Activated CD4-positive, CD25-positive, alpha-beta regulatory T cell (primary cell): ENCODE measurements at places on chromosomes 13 and 19.

GRCh38 chr19:30481823-30482222 is 109.6 kb downstream of the ZNF536 start:
- no peak for DNase-seq

DNA sequence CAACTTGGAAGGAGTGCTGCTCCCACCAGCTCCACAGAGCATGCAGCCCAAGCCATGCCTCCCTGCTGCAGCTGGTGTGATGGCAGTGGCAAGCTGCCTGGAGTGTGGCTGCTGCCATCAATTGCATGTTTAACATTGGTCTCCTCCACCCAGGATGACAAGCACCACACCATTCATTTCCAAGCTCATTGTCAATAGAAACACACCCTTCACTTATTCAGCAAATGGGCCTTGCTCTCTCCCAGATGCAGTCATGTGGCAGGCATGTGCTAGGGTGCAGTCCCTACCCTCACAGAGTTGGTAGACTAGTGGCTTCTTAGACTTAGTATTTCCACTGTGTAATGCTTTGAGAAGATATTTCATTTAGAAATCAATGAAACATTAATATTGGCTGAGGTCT is 70.8 kb upstream of the FGF14 start:
- no peak for DNase-seq

DNA sequence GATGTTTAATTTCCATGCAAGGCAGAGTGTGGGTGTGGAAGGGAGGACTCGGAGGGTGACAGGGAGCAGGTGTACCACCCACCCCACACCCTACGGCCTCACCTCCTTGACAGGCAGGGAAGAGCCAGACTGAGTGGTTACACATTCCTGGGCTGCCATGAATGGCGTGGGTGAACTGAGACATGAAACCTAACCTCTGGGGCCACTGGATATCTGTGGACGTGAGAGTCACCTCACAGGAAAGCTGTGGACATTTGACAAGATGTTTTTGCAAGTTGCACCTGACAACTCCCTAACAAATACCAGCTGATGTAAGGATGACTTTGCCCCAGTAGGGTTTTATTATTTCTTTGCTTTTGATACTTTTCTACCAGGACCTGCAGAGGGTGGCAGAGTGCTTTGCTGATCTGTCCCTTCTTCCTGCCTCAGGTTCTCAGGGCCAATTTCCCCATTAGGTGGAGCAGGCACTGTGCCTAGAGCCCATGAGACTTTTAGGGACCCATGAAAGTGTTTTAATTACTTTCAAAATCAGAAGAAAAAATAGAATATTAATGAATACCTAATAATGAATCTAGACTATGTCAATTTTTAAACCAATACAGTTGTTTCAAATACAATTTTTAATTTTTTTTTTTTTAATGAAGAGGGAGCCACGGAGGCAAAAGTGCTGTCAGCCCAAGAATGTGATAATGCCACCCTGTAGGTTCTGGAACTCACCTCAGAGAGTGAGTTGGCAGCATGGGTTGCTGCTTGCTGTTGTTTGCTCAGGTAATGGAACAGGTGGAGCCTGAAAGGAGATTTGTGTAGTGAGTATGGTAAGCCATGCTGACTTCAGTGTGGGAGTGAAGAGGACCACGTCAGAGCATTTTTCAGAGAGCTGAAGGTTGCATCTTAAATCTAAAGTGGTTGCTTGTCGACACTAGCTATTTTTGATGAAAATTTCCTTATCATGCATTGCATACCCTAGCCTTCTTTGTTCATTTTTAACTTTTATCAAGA is 58.0 kb upstream of the CYSLTR2 start:
- DNase-seq = peak; percentile 5

DNA sequence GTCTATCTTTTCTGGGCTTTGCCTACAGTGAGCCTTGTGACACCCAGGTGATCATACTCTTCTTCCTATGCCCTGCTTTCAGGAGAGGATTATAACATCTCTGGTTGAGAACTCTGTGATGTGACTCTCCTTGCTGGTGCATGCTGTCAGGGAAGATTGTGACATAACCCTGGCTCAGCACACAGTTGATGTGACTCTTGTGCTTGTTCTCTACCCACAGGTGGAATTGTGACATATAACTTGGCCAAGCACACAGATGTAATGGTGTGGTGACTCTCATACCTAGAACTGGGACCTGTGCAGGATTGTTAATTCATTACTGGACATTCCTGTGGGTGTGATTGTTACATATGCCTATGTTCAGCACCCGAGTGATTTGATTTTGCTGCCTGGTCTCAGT is 21.7 kb upstream of the ZNF254 start:
- no peak for DNase-seq

DNA sequence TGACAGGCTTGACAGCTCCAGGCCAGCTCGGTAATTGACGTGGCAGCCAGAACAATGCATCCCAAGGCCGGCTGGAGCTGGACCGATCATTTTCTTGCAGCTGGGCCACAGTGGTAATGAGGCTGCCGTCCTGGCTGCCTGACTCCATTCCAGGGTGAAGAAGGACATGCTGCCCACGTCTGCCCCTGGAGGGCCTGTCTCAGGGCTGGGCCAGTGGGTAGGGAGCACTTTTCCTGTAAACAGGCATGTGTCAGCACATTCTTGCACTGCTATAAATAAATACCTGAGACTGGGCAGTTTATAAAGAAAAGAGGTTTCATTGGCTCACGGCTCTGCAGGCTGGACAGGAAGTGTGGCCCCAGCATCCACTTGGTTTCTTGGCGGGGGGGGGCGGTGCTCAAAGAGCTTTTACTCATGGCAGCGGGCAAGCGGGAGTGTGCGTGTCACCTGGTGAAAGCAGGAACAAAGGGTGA is 38.1 kb upstream of the KCTD15 start:
- DNase-seq = no peak

GRCh38 chr19:48443256-48443655 is 2.5 kb upstream of the GRWD1 start:
- no peak for DNase-seq

GRCh38 chr19:55535173-55535964 is 1.6 kb downstream of the SBK2 start:
- no peak for DNase-seq

- DNase-seq = no peak
Observed at GRCh38 chr19:18157465-18158063, 4.6 kb downstream of the PIK3R2 start.

DNA sequence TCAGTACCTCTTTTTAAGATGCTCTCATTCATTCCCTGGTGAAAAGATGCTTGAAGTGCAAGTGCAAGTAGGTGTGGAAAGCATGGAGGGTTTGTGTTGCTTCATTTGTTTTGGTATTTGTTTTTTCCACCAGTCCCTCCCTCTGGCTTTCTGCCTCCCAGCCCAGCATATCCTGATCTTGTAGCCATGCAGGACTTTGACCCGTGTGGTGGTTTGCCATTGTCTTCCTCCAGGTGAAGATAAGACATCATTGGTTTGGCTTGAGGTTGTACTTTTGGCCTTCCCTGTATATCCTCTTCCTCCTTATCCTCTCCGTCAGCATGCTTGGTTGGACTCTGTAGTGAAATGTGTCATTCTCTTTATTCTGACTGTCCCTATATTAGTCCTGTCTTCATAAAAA is 9.1 kb downstream of the SPINT2 start:
- no peak for DNase-seq

DNA sequence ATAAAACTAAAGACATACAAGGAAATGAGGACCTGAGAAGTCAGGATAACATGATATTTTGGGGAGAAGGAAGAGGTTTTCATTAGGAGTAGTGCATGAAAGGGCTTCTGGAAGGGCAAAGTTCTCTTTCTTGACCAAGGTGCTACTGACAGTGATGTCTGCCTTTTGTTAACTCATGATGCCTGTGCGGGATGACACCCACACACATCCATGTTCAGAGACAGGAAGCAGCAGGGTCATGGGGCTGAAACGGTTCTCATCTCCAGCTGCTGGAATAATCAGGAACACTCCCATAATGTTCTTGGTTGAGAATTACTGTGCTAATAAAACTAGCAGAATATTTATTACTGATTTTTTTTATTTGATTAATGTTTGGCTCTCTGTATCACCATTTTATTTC is 29.1 kb downstream of the KCNC3 start:
- no peak for DNase-seq

DNA sequence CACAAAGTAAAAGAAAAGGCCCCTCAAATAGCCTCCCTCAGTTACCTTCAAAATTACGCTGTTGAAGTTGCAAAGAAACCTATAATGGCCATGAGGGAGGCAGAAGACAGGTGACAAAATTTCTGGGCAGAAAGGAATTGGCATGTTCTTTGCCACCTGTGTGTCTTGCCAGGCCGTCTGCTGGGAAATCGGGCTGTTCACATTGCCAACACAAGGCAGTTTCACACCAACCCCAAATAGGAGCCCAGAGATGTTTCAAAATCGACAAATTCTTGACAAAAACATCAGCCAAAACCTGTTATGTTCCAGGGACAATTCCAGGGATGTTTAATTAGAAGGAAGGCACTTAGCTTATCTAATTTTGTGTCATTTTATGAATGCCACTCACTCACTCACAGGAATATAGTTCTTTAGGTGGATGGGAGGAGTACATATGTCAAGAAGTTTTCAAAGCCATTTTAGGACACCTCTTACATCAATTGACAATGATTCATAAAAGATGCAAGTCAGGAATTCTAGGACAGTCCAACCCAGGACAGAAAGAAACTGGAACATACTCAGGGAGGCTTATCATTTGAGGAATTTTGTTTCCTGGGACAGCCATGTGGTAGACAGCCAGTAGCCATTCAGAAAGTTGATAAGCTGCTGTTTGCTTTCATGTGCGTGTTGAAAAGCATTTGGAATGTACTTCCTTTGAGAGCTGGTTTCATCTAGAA is 164.5 kb downstream of the RGCC start:
- no peak for DNase-seq

- DNase-seq = no peak
Observed at GRCh38 chr13:113122550-113123225, at the start of gene F10. Gene F10 (plus strand): TSS chr13:113122799. CDS start chr13:113122856, 57 bp downstream.

- no peak for DNase-seq
Observed at GRCh38 chr19:13959141-13959961, 7.0 kb downstream of the DCAF15 start.

DNA sequence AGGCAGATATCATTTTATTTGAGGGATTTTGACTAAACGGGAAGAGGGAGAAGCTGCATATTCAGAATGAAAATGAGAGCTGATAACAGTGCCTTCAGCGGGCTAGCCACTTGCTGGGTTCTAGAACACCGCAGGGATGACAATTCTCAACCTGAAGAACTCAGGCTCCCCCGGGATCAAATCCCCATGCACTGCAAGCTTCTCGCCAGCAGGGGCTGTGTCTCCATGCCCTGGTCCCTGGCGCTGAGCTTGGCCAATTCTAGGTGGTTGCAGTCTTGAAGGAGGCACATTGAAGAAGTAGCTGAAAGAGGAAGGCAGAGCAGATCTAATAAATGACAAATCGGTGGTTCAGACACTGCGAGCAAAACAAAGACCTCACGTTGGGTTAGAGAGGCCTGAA is 128.7 kb downstream of the UQCRFS1 start:
- DNase-seq = no peak

DNA sequence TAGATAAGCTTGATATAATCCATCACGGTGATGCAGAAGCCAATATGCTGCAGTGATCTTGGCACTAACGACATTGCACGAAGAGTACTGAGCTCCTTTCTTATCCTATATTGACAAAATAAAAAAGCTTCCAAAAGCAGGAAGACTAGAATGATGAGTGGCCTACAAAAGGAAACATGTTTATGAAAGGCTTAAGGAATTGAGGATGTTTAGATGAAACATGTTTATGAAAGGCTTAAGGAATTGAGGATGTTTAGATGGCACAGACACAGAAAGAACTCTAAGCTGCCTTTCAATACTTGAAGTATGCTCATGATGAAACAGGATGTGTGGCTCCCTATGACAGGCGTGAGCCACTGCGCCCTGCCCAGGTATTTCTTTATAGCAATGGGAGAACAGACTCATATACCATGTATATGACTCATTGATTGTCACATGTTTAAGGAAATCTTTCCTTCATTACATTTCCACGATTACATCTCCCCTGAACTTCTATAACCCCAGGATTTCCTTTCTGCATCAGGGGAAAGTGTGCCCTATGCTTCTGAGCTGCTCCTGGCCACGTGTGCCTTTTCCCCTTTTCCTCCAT is 690.8 kb upstream of the ARGLU1 start:
- no peak for DNase-seq

DNA sequence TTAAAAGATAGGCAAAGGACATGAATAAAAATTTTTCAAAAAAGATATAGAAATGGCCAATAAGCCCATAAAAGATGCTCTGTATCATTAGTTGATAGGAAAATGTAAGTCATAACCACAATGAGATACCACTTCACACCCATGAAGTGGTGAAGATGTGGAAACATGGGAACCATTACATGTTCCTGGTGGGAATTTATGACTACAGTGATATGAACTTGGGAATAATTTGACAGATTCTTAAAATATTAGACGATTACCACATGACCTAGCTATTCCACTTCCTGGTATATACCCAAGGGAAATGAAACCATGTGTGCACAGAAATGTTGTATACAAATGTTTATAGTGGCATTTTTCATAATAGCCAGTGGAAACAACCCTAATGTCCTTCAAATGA is 232.2 kb downstream of the GGACT start:
- no peak for DNase-seq

- DNase-seq = no peak
Observed at GRCh38 chr13:44417446-44417845, 43.8 kb downstream of the SERP2 start.

- DNase-seq = no peak
Observed at GRCh38 chr13:113205428-113205931, 3.0 kb downstream of the PCID2 start.

DNA sequence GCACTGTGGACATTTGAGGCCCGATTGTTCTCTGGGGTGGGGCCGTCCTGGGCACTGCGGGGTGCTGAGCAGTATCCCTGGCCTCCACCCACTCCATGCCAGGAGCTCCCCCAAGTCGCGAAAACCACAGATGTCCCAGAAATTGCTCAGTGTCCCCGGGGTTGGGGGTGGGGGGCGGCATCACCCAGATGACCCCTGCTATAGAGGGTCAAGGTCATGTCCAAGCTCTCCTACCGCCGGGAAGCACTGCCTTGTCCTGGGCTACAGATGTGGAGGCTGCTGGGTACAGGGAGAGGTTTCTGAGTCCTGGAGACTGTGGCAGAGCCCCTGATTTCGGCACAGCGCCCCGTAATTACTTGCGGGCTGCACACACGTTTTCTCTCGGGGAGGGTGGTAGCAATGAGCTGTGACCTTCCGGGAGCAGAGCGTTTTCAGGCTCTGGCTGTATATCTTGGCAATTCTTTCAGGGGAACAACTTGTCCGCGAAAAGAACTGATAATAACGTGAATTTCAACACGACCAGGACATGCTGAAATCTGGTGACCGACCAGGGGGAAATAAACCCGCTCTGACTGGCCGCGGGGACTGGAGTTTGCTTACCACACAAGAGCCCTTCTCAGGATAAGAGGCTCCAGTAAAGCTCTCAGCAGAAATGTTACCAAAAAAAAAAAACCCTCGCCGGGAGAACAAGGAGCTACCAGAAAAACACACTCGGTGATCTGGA is 68.1 kb downstream of the GNG7 start:
- no peak for DNase-seq

- DNase-seq = no peak
Observed at GRCh38 chr19:16444269-16444600, 27.5 kb downstream of the EPS15L1 start.
